CD4-positive, alpha-beta T cell treated with Interferon gamma for 1 hour (primary cell): ENCODE measurements at places on chromosomes 5 and 9.

DNA sequence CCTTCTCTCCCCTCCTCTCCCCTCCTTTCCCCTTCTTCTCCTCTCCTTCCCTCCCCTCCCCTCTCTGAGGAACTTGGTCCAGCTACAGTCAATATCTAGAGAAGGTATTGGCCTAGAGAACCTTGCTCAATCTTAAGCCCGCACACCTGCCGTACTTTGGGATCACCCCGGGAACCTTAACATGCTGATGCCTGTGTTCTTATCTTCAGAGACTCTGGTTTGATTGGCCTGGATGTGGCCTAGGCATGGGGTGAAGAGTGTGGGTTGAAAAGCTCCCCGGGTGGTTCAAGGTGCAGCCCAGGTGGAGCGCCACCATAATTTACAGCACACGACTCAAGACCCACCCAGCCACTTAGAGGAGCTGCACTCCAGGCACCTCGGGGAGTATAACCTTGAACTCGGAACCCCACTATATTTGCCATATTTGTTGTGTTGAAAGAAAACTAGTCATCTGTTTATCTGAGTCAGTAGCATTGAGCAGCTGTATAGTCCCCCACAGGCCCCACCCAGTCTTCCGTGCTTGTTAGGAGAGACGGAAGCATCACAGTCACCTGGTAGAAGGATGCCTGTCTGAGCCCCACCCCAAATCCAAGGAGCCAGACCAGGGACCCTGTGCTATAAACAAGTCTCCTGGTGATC is 14.4 kb upstream of the PHF19 start:
- DNase-seq: peak; percentile 52

DNA sequence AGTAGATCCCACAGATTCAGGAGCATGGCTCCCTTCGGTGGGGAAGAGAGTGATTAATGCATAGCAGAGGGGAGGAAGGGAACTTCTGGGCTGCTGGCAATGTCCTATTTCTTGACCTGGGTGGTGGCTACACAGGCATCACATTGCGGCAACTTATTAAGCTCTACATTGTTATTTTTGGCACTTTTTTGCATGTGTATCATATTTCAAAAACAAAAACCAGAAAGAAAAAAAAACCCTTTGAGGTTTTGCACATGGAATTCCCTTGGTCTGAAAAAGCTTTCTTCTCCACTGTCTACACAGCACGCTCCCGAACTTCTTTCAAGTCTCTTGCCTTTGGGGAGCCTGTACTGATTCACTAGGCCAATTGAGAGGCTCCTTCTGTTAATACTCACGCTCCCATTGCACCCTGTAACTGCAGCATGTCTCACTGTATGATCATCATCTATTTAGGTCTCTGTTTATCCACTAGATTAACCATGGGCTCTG is 25.1 kb downstream of the CEMIP2 start:
- no peak for DNase-seq

GRCh38 chr9:121798941-121799340 is 147.5 kb downstream of the DAB2IP start:
- DNase-seq: no peak

DNA sequence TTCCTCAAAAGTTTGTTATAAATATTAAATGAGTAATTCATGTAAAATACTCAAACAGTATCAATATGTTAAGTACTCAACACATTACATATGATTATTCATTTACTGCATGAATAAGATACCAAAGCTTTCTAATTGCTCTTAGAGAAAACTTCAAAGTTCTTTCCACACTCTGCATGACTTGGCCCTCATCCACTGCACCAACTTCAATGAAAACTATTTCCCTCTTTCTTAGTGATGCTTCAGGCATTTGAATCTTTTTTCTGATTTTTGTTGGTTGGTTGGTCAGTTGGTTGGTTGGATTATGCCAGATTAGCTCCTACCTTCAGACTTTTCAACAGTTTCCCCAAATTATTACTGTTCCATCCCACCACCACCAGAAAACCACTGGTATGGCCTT is 314.7 kb upstream of the RGMB start:
- no peak for DNase-seq
